ENCODE measurements at places on chromosomes 11 and 22.

- no peak for DNase-seq
Measured at GRCh38 chr22:49765951-49766350, 61.7 kb downstream of the BRD1 start.

DNA sequence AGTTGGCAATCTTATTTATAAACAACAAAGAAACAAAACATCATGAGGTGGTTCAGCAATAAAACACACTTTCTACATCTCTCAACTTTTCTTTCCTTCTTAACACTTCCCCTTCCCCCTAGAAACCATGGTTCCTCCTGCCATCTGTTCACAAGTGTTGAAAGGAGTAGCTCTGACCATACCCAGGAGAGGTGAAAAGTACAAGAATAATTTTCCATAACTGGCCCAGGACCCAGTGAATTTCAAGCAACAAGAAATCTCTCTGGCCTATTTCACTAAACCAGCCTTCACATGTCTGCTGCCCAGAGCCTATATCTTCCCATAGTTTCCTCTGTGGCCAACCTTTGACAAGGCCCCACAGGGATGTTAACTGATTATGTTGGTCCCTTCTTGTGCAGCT, 98.2 kb upstream of the CEP126 start:
- DNase-seq = no peak

DNA sequence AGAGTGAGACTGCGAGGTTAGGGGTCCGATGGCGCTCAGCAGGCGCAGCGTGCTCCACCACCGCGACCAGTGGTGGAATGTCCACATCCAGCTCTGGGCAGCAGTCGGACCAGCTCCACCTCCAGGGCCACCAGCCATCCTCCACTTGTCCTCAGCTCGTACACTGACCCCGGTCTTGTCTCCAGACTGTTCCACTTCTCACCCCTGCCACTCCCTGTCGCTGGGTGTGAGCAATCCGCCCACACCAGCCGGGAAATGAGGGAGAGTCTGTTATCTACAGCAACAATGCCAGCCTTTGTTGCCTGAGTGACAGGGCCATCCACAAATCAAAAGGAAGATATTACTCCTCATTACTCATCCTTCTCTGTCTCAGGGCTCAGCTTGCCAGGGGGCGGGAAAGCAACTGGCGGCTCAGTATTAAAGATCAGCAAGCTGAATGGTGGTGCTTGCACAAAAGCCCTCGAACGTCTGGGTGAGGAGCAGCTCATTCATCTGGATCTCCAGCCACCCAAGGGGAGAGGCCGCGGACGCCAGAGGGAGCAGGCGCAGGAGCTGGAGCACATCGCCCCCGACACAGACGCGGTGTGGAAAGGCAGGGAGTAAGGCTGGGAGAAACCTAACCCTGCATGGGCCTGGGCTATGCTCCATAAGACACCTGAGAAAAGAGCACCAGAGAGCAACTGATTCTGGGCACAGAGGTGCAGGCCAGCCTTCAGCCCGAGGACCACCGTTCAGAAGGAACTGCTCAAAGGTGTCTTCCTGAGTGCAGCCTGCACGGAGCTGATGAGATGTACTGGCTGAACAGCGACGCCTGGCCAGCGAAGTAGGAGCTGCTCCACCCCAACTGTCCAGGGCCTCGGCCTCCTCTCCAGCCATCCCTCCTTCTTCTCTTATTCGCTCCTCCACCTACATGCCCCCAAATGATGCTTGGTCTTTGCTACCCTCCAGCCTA, 21.9 kb downstream of the IGSF9B start:
- DNase-seq = no peak

- no peak for DNase-seq
Measured at GRCh38 chr11:908273-908672, 2.3 kb downstream of the CHID1 start.

DNA sequence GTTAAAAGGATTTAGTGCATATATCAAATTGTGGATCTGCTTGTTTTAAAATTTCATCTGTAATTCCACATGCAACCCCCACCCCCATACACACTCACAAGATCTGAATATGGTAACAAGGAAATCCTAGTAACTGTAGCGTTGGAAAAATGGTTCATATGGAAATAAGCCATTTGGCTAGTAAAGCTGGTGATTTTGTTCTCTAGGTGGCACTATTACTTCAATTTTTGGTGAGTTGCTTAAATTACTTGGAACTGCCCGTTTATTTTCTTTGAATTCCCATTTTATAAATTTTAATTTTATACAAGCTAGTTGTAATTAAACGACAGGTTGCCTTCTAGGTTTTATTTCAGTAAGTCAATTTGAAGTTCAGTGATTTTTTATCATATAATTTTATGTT, 5.3 kb downstream of the BDNF start:
- DNase-seq = no peak

DNA sequence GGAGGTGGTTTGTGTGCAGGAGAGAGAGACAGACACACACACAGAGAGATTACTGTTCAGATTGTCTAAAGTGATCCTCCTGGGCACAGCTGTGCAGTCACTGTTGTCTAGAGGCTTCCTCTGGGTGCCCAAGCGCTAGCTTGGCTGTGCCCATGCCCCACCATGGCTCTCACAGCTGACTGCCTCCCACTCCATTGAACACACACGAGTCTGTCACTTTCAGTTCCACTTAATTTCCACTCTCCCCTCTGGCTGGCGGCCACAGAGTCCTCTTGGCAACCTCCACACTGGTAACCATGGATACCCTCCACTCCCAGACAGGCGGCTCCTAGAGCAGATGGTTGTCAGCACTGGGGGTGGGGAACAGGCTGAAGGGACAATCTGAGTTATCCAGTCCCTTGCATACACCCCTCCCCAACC, 29.1 kb downstream of the MAP6 start:
- DNase-seq = no peak

GRCh38 chr22:23458663-23459541, 121.2 kb downstream of the IGLL1 start:
- DNase-seq = no peak

Data from stimulated activated CD4-positive, alpha-beta T cell treated with anti-CD3 and anti-CD28 coated beads, Interleukin-1b, Interleukin-23, amount 100 ng/mL, for 1 hour (primary cell).